ENCODE measurements at places on chromosomes 1 and 21.

- DNase-seq = no peak
Observed at GRCh38 chr1:176222196-176222595, 15.1 kb upstream of the COP1 start.

- DNase-seq = no peak
Observed at GRCh38 chr1:26387447-26387846, 14.9 kb upstream of the ZNF683 start.

DNA sequence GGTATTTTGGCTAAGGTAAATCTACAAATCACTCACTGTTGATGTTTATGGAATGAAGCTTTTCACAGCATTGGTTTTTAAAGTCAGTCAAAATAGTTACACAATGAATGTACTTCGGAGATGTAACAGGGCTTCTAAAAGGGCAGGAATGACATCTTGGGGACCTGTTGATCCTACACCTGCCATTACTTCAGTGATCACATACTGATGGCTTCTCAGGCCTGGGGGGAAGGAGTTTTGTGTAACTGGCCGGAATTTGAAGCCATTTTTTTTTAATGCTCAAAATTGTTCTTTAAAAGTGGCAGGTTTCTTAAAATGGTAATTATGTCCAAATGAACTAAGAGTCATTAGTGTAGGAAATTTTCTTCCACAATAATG, 11.2 kb downstream of the RPL5 start:
- no peak for DNase-seq

GRCh38 chr1:199157494-199157893, 518.7 kb downstream of the PTPRC start:
- no peak for DNase-seq

DNA sequence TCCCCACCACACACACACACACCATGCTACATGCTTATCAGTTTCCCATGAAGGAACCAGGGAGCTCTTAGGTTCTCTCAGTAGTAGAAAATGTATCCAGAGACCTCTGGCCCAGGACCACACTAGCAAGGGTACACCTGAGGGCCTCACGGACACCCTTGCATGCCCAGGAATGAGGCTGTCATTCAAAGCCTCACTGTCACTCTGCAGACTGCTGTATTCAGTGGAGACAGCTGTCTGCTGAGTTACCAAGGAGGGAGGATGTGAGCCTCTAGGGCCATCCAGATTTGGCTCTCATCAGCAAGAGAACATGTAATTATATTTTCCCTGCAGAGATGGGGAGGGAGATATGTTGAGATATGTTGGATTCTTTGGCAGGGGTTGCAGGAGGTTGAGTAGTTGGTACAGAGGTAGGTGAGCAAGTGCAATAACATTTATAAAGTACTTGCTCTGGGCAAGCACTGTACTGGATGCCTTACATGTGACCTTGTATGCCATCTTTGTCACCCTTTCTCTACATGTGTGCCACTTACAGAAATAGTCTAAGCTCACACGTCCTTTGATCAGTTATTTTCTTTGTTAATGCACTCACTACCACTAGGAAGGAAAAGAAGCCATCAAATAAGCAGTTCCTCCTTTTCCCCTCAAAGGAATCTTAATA, 250.6 kb downstream of the ZP4 start:
- no peak for DNase-seq

Data from umbilical cord (tissue), 2 donors.